NCI-H1417 (cell line): ENCODE measurements at places on chromosomes 4 and X.
A peak's percentile ranks its signal among the peaks of the same experiment; 100 is the strongest.

GRCh38 chr4:151865312-151865711 is 104.5 kb upstream of the GATB start:
- no peak for DNase-seq

GRCh38 chr4:136392576-136392975 is 1139.7 kb downstream of the PCDH18 start:
- DNase-seq: no peak

DNA sequence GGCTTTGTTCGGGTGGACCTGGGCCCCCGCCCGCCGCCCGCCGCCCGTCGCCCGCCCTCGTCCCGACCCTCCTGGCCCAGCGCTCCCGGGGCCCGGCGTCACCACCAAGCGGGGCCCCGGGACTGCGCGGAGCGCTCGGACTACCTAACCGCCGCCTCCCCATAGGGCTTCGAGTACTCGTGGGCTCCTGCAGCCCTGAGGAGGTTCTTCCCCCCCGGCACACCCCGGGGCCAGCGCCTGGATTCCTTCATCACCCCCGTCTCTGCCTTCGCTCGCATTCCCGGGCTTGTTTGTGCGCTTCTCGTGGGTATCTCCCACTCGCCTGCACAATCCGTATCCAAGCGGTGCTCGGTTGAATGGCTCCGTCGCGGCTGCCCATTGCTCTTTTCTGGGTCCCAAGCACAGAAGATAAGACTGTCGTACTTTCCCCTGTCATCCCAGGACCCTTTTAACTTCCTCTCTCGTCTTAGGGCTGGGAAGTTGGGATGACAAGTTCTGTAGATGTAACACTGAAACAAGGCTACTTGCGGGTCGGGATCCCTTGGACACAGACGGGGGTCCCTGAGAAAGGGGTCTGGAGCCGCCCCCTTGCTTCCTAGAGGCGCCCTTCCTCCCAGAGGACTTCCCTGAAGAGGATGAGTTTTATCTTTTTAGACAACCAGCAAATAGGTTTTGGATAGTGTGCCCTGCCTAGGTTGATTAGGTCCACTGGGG is 565 bp downstream of the MOB1B start:
- DNase-seq: peak; percentile 77

GRCh38 chrX:19392078-19392477 is 48.4 kb downstream of the PDHA1 start:
- no peak for DNase-seq

DNA sequence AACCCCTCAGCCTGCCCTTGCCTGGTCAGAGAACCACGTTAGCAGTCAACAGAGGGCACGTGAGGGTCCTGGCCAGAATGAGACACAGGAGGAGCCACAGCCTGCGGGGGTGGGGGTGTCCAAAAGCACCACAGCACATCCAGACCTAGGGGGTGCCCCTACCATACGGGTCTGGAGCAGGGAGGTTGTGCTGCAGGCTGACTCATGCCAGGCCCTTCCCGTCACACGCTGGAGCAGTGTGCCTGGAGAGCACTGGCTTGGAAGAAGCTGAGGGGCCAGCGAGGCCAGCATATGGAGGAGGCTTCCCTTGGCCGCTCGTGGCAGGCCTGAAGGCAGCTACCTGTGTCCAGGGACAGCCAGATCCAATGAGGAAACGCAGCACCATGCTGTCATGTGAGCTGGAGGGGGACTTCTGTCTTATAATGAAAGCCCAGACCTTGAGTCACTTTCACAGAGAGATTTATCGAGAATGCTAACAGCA is 1.5 kb upstream of the IRAK1 start:
- DNase-seq: no peak

GRCh38 chrX:133677123-133678063 is 262.1 kb upstream of the GPC4 start:
- no peak for DNase-seq

GRCh38 chr4:118683513-118683912 is 1.7 kb upstream of the METTL14 start:
- no peak for DNase-seq

GRCh38 chr4:32560306-32560705 is 1840.1 kb downstream of the PCDH7 start:
- DNase-seq: peak; percentile 9

GRCh38 chr4:24770032-24770584 is 25.3 kb upstream of the SOD3 start:
- DNase-seq: no peak

GRCh38 chr4:149426461-149426860 is 389.2 kb downstream of the IQCM start:
- DNase-seq: no peak

GRCh38 chr4:6926681-6927478 is 17.3 kb downstream of the TBC1D14 start:
- no peak for DNase-seq

- DNase-seq: no peak
Measured at GRCh38 chr4:152138451-152138850, 377.6 kb upstream of the GATB start.

- DNase-seq: no peak
Measured at GRCh38 chrX:302975-303374, 15.6 kb downstream of the GTPBP6 start.

DNA sequence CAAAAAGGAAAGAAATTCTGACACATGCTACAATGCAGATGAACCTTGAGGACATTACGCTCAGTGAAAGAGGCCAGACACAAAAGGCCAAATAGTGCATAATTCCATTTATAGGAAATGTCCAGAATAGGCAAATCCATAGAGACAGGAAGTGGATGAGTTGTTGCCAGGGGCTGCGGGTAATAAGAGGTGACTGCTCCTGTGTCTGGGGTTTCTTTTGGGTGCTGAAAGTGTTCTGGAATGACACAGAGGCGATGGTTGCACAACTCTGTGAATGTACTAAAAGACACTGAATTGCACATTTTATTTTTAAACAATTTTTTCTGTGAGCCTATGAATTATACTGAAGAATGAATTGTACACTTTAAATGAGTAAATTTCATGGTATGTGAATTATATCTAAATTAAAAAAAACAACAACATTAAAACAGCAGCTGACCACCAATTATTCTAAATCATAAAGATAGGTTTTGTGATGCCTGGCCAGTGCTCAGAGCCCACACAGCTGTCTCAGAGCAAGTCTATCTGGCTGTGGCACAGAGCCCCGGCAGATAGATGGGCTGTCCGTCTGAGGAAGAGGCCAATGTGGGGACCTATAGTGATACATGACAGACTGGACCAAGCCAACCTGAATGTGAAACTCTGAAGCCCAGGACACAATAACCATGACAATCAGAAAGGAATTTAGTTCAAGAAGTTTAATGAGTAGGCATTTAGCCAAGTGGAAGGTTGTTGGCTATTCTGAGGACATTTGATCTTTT is 23.5 kb upstream of the IRAK1 start:
- DNase-seq: no peak

DNA sequence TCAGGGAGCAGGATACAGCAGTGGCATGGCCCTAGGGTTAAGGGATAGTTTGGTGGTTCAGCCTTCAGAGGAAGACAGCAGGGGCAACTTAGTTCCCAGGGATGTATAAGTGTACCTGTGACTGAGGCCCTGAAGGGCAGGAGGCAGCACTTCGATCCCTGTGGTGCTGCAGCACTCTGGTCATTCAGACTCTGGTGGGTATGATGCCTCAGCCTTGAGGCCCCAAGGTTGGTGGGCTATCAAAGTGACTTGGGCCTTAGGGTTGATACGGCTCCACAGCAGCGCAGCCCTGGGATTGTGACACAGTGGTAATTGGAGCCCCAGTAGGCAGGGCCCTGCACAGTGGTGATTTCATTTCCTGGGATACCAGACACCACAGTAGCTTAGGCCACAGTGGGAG is 1703.1 kb downstream of the PCDH7 start:
- no peak for DNase-seq

DNA sequence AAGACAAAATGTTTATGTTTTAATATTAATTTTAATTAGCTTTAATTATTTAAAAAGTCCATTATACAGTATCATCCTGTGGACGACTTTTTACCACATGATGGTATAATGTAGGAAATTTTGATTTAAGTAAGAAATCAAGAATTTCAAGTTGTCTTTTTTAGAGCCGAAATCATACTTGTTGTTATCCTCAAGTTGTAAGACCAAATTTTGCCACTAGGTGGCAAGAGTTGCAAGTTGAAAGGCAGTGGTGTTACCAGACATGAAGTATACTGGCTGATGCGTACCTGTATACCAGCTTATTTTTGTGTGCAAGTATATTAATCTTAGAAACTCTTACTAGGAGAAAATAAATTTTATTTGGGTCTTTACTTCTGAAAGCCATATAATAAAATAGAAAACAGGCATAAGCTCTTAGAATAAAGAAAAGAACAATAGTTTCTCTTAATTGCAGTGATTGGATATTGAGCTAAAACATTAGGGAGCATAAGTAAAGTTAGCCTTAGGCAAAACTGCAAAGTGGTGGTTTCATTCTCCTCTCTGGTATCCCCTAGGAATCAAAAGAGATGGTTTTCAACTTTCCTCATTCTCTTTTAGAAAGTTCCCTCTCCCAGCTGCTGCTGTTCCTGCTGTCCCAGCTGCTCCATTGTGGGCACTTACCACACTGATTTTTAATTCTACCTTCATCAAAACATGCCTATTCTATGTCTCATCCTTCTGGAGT is 118.0 kb upstream of the WDFY3 start:
- peak; percentile 92 for DNase-seq

- no peak for DNase-seq
Measured at GRCh38 chr4:152534541-152535359, 1.1 kb downstream of the FBXW7 start.

GRCh38 chrX:46204721-46205422 is 340.3 kb downstream of the ZNF674 start:
- DNase-seq: no peak

DNA sequence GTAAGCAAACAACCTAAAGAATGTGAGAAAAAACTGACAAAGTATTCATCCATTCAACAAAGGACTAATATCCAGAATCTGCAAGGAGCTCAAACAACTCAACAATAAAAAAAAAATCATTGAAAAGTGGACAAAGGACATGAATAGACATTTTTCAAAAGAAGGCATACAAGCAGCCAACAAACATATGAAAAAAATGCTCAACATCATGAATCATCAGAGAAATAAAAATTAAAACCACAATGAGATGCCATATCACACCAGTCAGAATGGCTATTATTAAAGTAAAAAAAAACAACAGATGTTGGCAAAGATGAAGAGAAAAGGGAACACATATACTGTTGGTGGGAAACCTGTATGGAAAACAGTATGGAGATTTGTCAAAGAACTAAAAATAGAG is 120.7 kb upstream of the ADGRL3 start:
- DNase-seq: no peak

- DNase-seq: no peak
Measured at GRCh38 chrX:10795721-10796120, 175.3 kb upstream of the MID1 start.

DNA sequence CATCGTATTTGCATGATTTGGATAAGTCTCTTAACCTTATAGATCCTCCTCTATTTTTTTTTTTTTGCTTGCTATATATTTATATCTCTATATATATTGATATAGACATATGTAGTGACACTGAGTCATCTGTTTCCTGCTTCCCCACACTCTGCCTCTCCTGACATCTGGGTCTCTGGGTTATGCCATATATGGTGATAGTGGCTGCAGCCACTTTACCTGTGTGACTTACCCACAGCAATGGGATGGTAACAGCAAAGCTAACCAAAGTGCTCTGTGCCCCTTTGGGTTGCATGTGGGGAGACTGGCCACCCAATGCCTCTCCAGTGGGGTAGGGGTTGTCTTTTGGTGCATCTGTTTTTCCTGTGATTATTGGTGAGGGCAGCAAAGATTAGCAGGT is 14.5 kb downstream of the CMC4 start:
- no peak for DNase-seq

DNA sequence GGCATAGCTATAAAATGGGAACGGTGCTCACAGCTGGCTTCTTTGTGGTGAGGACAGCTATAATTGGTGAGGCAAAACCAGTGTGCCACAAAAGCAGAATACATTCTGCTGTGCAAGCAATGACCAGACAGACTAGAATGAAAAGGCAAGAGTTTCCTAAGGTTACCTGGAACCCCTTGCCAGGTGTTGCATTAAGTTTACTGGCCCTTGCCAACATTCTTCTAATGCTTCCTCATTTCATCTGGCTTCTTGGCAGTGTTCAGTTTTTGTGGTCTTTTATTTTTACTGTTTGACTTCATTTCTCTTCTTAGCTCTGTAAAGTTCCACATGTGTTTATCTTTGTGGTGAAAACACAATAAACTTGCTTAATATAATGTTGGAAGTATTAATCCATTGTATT is 131.4 kb downstream of the PTTG2 start:
- DNase-seq: no peak

DNA sequence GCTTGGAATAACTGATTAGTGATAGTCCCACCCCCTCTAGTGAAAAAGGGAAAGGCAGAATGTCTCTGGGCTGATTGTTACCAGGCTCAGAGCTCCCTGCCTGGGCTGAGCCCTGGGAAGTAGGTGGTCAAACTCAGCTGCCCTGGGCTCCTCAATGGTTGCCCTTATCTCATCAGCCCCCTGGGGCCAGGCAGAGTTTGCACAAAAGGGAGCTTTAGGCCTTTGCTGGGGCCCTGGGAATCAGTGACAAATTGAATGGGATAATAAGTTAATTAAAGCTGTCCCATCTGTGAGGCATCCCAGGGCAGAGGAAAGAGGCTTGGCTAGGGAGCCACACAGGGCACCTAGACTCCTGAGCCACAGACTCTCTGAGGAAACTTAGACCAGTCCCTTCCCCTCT is 89.0 kb downstream of the EFNB1 start:
- no peak for DNase-seq

DNA sequence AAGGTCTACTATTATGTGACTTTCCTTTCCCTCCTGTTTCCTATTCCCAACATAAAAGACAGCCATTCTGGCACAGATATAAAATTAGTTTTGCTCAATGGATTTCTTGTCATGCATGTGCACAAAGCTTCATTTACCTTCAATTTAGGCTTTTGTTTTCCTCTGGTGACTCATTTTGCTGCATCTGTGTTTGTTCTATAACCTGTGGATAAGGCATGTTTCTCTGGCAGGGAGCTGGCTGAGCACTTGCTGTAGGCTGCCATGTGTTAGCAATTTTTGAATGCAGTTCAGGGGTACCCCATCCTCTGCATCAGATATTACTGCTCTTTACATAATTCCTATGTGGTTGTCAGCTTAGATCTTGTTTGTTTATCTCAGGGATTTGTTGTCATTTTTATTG is 202.8 kb upstream of the GRID2 start:
- DNase-seq: no peak

DNA sequence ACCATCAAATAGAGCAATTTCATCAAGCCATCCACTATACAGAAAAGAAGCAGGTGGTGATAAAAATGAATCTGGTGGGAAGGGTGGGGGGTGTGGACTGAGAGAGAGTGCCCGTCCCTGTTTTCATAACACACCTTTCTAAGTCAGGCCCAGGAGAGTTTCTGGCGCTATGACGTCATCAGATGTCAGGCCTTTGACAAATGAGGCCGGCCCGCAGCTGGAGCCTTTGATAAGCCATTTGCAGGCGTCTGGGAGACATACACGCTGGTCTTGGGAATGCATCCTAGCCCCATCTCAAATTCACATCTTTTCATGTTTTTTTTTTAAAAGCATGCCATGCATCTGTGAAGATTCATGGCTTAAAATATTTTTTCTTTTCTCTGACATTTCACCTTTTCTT is 404.5 kb downstream of the BCOR start:
- peak; percentile 31 for DNase-seq

- DNase-seq: no peak
Measured at GRCh38 chrX:138853936-138854335, 142.4 kb upstream of the FGF13 start.

- no peak for DNase-seq
Measured at GRCh38 chr4:156915221-156915620, 56.4 kb downstream of the PDGFC start.
